Immature natural killer cell (primary cell): ENCODE measurements at places on chromosomes 3 and 15. TPM values are rescaled to one million over a fixed set of nuclear protein-coding genes. Genes with fewer than 3 reads are reported as not detected.

DNA sequence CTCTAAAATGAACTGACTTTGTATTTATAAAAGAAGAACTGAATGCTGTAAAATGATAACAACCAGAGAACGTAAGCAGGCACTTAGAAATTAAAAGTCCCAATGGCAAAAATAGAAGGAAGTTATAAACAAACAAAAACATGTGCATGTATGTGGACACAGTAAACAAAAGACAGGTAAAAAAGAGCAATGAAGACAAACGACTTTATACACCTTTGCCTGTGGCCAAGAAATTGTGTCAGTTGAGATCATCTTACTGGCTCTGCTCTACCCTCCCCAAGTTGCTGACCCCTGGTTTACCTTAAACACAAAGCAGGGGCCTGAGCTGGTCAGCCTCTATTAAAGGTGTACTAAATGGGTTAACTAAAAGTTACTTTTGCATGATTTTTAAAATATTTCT, 41.7 kb upstream of the GP5 start:
- peaks cover 15% of the 10 kb centered on the region for H3K4me1 ChIP-seq
- H3K36me3 ChIP-seq, result peaks cover 37% of the 10 kb centered on the region
- H3K27ac ChIP-seq, result no peak overlapping the region
- no peak for DNase-seq

DNA sequence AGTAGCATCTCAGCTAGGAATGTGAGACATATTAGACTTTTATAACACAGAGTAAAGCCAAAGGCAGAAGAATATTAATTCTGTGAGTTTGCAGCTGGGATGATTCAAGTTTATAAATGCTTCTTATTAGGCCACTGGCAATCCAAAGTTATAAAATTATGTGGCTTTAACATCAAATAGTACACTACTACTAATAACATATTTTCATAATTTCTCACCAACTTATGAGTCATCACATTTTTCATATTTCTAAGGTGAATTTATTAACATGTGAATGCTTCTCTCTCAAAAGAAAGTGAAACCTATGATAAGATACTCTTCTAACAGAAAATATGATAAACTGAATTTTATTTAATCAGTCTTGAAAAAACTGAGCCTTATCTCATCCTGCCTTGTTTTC, 1348.2 kb upstream of the ALCAM start:
- H3K27ac ChIP-seq, result no peak overlapping the region
- no peaks in the 10 kb centered on the region for H3K27me3 ChIP-seq
- H3K4me3 ChIP-seq, result no peak overlapping the region
- DNase-seq, result no peak
- H3K4me1 ChIP-seq, result no peaks in the 10 kb centered on the region

- no peaks in the 10 kb centered on the region for H3K36me3 ChIP-seq
- H3K4me3 ChIP-seq, result no peak overlapping the region
- DNase-seq, result no peak
- no peaks in the 10 kb centered on the region for H3K4me1 ChIP-seq
- H3K27me3 ChIP-seq, result no peaks in the 10 kb centered on the region
- no peak overlapping the region for H3K27ac ChIP-seq
Measured at GRCh38 chr3:103437883-103438282, 1003.1 kb downstream of the ZPLD1 start.

The TAGLN3 gene
- not detected for polyA plus RNA-seq

The WHAMM gene
- 3.3 TPM for polyA plus RNA-seq

The APOD gene
- not detected for polyA plus RNA-seq

The DUOXA2 gene
- polyA plus RNA-seq, result not detected

The CCDC33 gene
- polyA plus RNA-seq, result not detected

DNA sequence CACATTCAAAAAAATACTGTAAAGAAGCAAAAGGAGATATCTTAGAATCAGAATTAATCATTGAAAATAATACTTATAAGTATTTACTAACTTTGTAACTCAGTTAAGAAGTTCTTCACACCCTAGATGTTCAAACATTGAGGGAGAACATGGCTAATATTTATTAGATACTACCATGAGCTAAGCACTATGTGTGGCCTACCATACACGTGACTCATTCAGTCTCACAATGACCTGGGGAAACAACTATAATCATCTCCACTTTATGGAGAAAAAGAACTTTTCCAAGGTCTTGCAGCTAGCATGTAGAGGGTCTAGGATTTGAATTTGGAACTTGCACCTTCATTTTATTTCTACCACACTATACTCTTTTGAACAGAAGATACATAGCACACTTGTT, 361.9 kb upstream of the CFAP20DC start:
- H3K27ac ChIP-seq, result no peak overlapping the region
- H3K36me3 ChIP-seq, result no peaks in the 10 kb centered on the region
- no peak for DNase-seq
- H3K4me3 ChIP-seq, result no peak overlapping the region
- peaks cover 3% of the 10 kb centered on the region for H3K27me3 ChIP-seq
- H3K4me1 ChIP-seq, result no peaks in the 10 kb centered on the region

- H3K4me1 ChIP-seq, result no peaks in the 10 kb centered on the region
- H3K27ac ChIP-seq, result no peak overlapping the region
- H3K4me3 ChIP-seq, result no peak overlapping the region
- DNase-seq, result no peak
- no peaks in the 10 kb centered on the region for H3K36me3 ChIP-seq
Measured at GRCh38 chr15:100393008-100393407, 51.2 kb upstream of the ADAMTS17 start.

DNA sequence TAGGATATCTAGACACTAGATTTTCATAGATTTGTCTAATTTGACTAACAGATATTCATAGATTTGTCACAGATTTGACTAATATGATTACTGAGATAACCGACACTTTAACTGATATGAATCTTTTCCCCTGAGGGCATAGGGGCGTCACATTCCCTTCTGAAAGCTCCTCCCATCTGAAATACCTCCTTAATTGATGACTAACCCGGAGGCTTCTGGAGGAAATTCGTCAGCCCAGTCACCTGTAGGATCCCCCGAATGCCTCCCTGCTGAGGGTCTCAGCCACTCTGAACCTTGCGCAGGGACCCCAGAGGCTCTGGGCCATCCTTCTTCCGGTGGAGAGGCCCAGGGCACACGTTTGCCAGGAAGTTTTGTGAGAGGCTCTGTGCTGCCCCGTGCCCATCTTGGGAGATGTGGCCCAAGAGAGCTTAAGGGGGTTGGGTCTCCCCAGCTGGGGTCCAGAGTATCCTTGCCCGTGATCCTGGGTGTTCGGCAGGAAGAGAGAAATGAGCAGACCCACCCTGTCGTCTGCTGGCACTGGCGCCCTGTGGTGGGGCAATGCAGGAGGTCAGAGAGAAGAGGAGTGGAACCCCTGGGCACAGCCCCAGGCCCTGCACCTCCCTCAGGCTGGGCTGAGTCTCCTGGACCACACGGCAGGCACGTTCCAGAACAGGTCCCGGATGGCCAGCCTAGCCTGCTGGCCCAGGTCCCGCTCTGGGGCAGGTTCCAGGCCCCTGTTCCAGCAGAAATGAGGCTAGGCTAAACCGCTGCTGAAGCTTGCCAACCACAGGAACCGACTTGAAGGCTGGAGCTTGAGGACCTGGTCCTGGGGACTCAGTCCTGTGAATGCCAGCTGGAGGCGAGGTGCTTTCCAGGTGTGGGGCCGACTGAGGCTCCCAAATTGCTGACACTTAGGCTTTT, 1.7 kb downstream of the PLA2G4D start:
- H3K27ac ChIP-seq, result no peak overlapping the region
- no peaks in the 10 kb centered on the region for H3K36me3 ChIP-seq
- peaks cover 21% of the 10 kb centered on the region for H3K27me3 ChIP-seq
- DNase-seq, result no peak
- H3K4me1 ChIP-seq, result no peaks in the 10 kb centered on the region

GRCh38 chr3:37126856-37127255, 47.5 kb downstream of the LRRFIP2 start:
- peaks cover 11% of the 10 kb centered on the region for H3K36me3 ChIP-seq
- peaks cover 28% of the 10 kb centered on the region for H3K4me1 ChIP-seq
- H3K4me3 ChIP-seq, result no peak overlapping the region
- H3K27me3 ChIP-seq, result no peaks in the 10 kb centered on the region
- H3K27ac ChIP-seq, result no peak overlapping the region
- DNase-seq, result no peak

The POPDC2 gene
- 0.50 TPM for polyA plus RNA-seq

The IL16 gene
- polyA plus RNA-seq, result 155 TPM

The ATP13A4 gene
- polyA plus RNA-seq, result 1.9 TPM

The WDR93 gene
- not detected for polyA plus RNA-seq

DNA sequence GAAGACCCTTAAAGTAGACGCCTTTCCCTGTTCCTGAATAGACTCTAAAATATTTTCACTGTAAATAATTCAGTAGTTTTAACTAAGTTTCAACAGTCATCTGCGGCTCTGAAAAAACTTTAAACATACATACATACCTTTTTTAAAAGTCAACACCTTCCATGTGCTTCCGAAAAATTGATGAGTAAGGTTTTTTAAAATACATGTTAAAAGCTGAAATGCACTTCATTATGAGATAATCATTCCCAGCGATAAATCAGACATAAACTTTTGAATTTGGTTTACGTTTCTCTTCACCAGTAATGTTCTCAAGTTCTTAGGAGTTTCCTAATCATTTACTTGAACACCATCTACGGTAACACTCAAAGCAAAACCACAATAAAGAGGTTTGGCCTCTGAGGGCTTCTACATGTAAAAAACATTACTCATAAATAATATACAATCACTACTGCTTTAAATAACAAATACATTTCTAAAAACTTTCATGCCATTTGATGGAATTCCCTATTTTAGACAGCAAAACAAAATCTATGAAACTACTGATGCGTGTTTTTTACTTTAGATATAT, 403.5 kb downstream of the SHQ1 start:
- H3K36me3 ChIP-seq, result no peaks in the 10 kb centered on the region
- H3K4me1 ChIP-seq, result peaks cover 65% of the 10 kb centered on the region
- no peak for DNase-seq
- no peak overlapping the region for H3K27ac ChIP-seq
- peaks cover 5% of the 10 kb centered on the region for H3K27me3 ChIP-seq

DNA sequence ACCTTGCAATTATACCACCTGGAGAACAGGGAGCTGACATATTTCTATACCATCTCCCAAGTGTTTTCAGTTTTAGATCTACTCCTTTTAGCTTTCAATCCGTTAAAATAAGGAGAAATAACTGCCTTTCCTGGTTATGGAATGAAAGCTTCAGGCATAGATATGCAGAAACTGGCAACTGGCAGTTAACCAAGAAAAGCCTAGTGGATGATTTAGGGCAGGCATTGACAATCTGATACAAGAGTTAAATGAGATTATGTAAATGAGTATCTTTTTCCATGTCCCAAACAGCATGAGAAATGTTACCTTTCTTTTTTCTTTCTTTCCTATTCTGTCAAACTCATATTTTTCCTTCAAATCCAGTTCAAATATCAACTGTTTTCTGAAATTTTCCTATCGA, 689.1 kb upstream of the DPPA4 start:
- no peak overlapping the region for H3K4me3 ChIP-seq
- no peak for DNase-seq
- peaks cover 2% of the 10 kb centered on the region for H3K27me3 ChIP-seq

GRCh38 chr15:88258093-88258641, 1.6 kb upstream of the NTRK3 start:
- H3K36me3 ChIP-seq, result no peaks in the 10 kb centered on the region
- no peak overlapping the region for H3K4me3 ChIP-seq
- no peaks in the 10 kb centered on the region for H3K4me1 ChIP-seq

DNA sequence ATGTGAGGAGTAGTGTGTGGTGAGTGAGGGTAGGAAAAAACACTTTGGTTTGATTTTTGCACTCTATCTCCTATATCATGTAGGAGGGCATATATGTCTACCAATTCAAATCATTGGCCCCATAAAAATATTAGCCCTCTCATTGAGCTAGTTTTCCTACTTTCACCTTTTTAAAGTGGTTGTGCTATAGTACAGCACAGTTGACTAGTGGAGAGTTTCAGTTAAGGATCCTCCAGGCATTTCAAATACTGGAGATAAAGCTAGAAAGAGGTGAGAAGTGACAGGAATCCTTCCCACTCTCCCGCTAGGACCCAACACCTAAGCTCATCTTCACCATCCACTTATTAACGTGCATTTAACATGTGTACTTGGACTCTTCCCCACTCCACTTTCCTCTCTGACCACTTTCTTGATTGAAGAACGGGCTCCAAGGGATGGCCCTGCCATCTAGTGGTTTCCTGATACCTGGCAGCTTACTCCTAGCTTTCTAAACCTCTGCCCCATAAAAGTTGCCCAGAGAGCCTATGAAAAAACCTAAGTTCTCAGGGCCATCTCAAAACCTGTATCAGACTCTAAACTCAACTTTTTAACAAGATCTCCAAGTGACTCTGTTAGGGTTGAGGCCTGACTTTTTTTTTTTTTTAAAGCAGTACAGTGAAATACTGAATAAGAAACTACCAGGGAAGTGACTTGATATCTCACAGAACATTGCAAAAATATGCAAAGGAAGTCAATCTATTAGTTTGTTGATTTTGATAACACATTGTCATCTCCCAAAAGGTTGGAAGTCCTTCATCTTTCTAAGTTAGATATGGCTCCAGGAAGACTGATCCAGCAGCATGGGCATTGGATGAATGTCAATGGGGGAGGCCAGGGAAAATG, 17.9 kb downstream of the IL12A start:
- H3K27ac ChIP-seq, result no peak overlapping the region
- no peaks in the 10 kb centered on the region for H3K4me1 ChIP-seq
- no peaks in the 10 kb centered on the region for H3K27me3 ChIP-seq
- no peaks in the 10 kb centered on the region for H3K36me3 ChIP-seq
- no peak for DNase-seq

GRCh38 chr15:75644376-75644775, 3.3 kb upstream of the SNX33 start:
- H3K27ac ChIP-seq, result no peak overlapping the region
- H3K4me1 ChIP-seq, result peaks cover 21% of the 10 kb centered on the region
- no peak overlapping the region for H3K4me3 ChIP-seq

- H3K36me3 ChIP-seq, result no peaks in the 10 kb centered on the region
- no peak overlapping the region for H3K27ac ChIP-seq
- peaks cover 2% of the 10 kb centered on the region for H3K27me3 ChIP-seq
- no peak for DNase-seq
- H3K4me1 ChIP-seq, result peaks cover 6% of the 10 kb centered on the region
- H3K4me3 ChIP-seq, result no peak overlapping the region
Measured at GRCh38 chr3:158788446-158788845, 13.4 kb upstream of the MFSD1 start.

The ITIH1 gene
- polyA plus RNA-seq, result not detected

GRCh38 chr15:100686725-100687473, 84.5 kb downstream of the ASB7 start:
- no peaks in the 10 kb centered on the region for H3K36me3 ChIP-seq
- no peaks in the 10 kb centered on the region for H3K27me3 ChIP-seq
- H3K27ac ChIP-seq, result no peak overlapping the region
- H3K4me1 ChIP-seq, result peaks cover 11% of the 10 kb centered on the region
- DNase-seq, result no peak
- H3K4me3 ChIP-seq, result no peak overlapping the region
